ENCODE measurements at places on chromosomes 12 and 14.
A peak's percentile ranks its signal among the peaks of the same experiment; 100 is the strongest.

GRCh38 chr14:52268279-52269061 lies 972 bp downstream of the PTGDR start:
- no peak for DNase-seq

DNA sequence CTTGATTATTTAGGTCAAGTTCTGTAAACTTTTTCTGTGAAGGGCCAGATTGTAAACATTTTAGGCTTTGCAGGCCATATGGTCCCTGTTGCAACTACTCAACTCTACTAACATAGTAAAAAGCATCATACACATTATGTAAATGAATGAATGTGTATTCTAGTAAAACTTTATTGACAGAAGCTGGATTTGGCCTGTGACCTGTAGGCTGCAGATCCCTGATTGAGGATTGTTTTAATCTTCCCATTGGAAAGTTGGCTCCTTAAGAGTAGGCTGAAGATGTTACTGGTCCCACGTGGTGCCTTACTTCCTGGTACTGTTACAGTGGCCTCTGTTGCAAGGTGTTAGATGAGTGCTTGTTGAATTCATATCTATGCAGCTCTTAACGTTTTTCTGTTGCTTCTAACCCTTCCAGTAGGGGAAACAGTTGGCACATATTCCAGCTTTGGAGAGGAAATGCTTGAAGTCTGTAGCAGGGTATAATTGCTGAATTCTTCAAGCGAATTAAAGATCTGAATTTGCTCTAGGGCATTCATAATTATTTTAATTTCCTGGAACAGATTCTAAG lies 133.6 kb upstream of the DNM1L start:
- no peak for DNase-seq

- DNase-seq, result no peak
These were observed 1095.7 kb downstream of the AACS start for GRCh38 chr12:126160912-126161311.

DNA sequence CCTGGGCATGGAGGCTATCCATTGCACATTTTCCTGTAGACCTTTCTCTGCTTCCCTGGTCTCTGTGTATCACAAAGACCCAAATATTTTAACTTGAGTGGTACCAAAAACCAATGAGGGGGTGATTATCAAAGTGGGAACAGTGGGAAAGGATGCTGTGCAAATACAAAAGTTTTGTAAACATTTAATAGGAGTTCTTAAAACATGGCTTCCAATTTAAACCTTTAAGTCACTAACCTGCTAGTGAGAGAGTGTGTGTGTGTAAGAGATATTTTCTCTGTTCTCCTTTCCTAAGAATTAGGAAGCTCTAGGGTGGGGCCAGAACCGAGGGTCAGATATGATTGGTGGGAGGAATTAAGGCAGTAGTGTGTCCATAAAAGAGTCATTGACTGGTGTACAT lies 64.5 kb upstream of the ARHGAP5 start:
- no peak for DNase-seq

DNA sequence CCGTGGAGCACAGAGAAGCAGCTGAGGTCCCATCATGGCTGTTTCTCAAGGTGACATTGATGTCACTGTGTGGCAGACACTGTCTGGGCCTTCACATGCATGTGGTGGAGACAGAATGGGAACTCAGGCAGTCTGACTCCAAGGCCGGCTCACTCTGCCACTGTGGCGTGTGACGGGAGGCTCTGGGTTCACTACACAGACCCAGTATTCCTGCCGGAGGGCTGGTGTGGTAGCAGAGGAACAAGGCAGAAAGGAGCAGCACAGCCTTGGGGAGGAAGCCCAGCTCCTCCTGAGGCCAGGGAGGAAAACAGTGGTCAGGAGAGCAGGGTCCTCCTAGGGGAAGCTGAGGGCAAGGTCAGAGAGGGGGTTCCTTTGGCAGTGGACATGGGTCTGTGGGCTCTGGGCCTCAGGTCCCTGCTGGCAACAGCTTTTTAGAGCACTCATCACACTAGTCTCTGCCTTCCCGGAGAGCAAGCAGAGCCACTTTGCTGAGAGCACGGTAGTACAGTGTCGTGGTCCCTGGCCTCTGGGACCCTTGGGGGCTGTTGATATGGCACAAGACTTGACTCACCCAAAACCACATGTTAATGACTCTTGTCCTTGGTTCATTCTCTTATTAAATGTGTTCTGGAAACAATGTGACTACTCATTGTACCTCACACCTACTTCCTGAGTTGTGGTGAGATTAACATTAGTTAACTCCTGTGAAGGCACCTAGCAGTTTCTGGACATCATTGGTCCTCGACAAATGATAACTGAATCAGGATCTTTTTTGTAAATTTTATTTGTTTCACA lies 21.3 kb downstream of the DCAF4 start:
- DNase-seq, result no peak

DNA sequence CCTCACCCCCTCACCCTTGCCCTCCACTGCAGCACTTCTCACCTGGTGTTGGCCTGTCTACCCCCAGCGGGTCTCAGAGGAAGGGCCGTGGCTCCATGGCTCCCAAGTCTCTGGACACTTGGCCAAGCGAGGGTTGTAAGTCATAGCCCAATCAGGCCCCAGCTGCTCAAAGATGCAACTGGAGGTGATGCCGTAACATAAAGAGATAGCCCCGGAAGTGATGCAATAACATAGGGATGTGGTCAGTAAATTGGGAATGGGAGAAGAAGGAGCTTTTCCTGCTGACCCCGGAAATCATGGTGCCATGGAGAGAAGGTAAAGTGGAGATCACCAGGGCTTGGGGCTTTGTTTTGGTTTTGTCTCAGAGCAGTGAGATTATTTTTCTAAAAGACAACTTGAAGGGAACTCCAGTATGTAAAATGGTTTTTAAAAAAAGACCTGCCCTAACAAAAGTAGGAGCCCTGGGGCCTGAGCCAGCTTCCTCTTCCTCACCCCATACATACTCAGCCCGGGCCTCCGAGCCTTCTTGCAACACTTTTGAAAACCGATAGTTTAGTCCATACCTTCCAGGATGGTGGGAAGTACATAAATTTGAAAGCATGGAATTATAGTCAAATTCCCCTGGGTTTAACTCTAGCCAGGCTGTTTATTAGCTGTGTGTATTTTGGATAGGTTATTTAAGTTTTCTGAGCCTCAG lies 212.5 kb downstream of the CRADD start:
- no peak for DNase-seq

DNA sequence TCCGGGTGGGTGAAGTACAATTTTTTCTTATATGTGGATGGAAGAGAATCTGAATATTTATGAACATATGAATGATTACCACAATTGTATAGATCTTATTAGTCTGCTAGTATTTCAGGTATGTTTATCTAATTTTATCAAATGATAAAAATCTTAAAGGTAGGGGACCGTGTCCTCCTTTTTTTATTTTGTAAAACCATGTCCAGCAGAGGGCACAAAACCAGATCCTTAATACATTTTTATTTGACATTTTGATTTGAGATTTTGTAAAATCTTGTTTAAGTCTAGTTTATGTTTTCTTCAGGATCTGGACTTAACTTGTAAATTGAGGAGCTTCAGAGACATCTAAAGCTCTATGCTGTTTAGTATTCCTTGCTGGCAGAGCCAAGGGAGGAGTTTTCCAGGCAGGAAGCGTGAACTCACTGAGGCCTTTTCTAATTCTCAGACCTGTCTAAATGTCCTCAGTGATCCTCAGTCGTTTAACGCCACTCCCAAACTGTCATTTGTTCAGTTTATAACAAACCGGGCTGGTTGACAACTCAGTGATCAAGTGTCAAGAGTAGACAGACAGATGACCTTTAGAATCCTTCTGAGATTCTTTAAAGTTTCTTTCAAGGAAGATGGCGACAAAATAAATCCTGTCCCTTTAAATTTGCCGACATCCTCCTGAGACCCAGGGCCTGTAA lies 263.9 kb downstream of the KTN1 start:
- peak; percentile 20 for DNase-seq

GRCh38 chr14:99212199-99212598 lies 59.8 kb downstream of the BCL11B start:
- DNase-seq, result no peak

GRCh38 chr14:55117803-55118441 lies 11.1 kb upstream of the LGALS3 start:
- peak; percentile 52 for DNase-seq

- no peak for DNase-seq
These were observed 471.9 kb downstream of the RPS29 start for GRCh38 chr14:49114161-49114893.

DNA sequence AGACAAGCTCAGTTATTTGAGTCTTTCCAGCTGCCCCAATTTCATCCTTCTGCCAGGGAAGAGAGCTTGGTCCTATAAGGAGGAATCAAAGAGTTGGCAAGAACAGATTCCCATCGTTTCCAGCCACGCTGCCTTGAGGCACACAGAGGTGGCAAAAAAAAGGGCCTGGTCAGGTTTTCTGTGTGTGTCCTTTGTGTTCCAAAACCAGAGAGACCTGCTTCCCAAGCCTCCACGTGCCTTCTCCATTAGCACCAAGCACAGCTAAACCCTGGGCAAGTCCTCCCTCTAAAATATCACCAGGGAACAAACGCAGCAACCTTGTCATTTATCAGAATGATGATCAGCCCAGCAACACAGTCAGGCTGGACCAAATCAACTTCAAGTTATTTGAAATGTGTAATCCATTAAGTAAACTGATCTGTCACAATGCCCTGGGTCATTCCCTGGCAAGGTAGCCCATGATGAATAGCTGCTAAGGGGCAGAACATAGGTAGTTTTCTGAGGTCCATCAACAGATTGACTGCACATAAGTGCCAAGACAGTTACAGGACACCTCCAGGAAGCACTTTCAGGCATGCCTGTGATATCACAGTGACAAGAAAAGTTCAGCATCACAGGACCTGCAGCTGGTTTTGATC lies 28.6 kb upstream of the C12orf42 start:
- no peak for DNase-seq

- DNase-seq, result no peak
These were observed 18.8 kb downstream of the CLMN start for GRCh38 chr14:95300697-95301526.

DNA sequence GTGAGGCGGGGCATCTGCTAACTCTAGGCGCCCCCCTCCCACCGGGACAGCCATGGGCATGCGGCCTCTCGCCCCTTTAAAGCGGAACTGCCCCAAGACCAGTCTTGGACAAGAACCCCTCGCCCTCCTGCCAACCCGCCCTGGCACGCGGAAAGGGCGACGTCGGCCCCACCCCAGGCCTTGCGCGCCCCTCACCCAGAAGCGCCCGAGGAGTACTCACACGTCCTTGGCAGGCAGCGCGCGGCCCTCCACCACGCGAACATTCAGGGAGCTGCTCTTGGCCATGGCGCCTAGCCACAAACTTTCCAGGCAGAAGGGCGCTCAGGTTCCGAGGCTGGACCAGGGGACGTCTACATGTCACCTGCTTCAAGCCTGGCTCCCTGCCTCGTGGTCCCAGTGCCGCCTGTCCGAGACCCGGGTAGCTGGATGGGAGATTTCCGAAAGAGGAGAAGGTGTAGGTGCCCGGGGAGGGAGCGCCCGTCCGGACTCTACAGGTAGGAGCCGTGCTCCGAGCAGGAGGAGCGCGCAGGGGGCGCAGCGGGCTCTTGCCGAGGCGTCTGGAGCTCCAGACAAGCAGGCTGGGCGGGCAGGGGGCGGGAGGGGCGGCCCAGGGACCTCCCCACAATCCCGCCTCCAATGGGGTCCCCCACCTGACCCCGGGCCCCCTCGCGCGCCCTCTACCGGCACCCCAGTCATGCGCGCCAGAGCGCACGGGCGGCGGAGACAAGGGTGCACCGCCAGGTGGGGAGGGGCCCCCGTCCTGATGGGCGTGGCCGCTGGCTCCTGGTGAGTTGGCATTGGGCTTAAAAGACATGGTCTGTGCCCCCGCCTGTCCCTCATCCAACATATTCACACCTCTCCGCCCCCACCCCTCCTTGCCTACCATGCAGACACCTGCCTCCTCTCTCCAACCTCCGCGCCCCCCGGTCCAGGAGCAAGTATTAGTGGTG lies at the start of gene RASAL1:
Gene RASAL1 (minus strand): TSS at position 584 of the 950 bp plus-strand sequence. CDS start 299 bp downstream, at position 285.
- peak; percentile 32 for DNase-seq

- DNase-seq, result no peak
These were observed 22.1 kb downstream of the PRKD1 start for GRCh38 chr14:29905543-29905942.

GRCh38 chr14:57988445-57988844 lies 122.6 kb upstream of the SLC35F4 start:
- no peak for DNase-seq

DNA sequence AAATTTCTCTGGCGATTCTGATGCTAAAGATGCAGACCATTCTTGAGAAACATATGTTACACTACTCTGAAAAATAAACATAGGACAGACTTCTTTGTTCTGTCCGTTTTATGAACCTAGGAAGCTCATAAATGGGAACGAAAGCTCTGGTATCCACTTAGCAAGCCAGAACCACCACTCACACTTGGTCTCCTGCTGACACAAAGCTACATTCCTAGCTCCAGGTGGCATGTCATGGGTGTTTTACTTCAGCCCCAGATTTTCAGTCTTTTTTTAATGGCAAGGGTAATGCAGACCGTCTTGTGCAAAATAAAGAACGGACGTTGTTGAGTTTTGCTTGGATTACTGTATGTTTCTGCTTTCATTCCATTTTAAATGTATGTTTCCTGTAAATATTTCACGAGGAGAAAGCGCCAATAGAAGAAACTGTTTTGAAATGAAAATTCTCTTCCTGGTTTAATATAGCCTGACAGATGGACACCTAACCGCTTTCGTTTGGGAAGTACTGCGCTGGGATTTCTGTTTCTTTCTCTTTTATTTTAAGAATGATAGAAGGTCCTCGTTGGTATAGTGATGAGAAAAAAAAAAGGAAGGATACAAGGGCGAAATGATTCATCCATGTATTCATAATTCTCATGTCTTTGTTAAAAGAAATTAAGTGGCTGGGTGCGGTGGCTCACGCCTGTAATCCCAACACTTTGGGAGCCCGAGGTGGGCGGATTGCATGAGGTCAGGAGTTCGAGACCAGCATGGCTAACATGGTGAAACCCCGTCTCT lies 871 bp upstream of the COQ5 start:
- DNase-seq, result peak; percentile 56

GRCh38 chr12:75389706-75390105 lies 1.2 kb upstream of the GLIPR1L2 start:
- no peak for DNase-seq

DNA sequence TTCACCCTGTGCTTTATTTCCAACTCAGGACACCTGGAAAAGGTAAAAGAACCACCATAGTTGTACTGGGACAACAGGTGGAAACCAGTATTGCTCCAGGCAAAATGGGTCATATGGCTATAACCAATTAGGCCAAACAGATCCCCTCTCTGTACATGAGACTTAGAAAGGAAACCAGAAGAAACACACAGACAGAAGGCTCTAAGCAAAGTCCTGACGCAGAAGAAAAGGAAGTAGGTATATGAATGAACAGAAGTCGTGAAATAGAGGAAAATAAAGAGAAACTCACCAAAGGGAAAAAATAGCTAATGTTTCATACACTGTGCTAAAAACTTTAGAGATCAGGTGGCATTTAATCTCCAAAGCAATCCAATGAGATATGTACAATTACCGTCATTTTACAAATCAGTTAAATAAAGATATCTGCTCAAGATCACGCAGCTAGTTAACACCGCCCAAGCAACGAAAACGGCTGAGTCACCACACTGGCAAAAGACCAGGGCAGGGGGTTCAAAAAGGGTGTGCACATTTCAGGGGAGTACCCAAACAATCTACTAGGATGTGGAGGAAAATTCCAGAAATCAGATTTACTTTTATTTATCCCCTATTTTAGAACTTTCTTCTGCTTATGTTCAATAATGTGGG lies 82.3 kb downstream of the ITPR2 start:
- no peak for DNase-seq
